ENCODE measurements at places on chromosomes 12 and 14.

DNA sequence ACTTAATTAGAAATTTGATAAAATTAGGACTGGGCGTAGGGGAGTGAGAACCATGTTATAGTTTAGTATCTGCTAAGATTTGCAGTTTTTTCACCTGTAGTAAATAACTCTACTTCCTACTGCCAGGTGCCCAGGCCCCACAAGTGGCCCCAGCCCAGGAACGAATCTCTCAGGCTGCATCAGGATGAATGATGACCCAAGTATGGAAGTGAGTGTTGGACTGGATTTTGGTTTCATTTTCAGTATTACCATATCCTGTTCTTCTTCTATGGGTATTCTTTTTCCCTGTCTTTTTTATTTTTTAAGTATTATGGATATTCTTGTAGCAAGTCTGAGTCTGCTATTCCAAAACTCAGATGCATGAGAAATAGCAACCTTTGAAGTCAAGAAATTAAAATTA is 120.3 kb upstream of the BCAT1 start:
- DNase-seq: no peak

- no peak for DNase-seq
Observed at GRCh38 chr14:29220566-29220965, 454.0 kb downstream of the FOXG1 start.

DNA sequence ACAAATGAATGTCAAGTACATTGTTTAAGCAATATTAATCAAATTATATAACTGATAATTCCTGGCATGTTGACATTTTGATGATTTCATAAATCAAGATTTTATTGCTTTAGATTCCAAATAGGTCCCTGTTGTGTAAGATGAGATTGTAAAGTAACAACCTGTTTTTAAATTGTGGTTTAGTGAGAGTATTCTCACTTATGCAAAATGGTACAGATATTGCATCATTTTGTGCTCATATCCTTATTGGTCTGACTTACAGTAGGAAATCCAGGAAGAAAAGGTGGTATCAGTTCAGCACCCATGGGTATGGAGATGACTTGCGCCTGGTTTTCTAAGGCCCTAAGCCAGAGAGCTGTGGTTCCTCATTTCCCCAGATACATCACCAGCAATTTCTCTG is 165.5 kb downstream of the KIF21A start:
- no peak for DNase-seq

DNA sequence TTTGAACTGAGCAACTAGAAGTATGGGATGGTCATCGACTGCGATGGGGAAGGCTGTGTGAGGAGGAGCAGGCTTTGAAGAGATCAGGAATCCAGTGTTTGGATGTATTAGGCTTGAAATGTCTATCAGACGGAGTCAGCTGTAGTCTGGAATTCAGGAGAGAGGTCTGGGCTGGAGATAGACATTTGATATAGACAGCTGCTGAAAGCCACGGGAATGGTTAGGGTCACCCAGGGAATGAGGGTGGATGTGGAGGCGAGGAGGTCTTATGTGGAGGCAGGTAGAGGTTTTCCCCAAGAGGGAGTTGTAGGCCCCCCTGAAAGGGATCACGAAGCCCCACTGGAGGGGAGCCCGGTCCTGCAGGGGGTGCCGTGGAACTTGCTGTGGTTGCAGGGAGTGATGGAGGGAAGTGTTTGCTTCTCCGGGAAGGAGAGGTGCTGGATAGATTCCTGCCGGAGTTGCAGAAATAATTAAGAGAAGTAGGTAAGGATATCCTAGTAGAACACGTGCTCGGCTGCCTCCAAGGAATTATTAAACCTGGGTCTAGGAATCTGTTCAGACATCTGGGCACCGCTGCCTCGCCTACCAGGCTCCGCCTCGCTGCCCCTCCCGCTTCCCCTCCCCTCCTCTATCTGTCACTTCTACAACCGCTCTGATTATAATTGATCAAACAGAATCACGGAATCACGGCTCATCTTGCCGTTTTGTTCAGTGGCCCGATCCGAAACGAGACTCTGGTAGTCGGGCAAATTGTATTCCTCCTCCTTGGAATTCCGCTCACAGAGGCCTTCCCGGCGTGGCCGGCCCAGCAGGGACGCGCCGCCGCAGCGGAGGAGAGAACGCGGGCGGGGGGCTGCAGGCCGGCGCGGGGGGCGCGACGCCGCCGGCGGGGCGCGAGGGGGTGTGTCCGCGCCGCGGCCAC is 826 bp upstream of the CACNA1C start:
- DNase-seq: no peak

DNA sequence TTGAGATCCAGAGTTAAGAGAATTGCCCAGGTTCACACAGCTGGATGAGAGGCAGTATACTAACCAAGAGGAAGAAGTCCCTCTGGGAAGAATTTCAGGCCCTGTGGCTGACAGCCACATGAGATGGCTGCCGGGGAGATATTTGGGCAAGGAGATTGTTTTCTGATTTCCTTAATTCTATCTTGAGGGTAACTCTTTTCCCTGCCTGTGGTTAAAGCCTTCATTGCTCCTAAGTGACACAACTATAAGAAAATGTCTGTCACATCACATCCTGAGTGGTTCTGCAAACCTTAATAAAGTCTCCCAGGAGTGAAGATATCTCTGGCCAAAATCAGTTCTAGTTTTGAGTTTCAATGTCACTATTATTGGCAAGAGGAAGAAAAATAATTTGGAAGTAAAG is 9.6 kb downstream of the ARHGDIB start:
- DNase-seq: no peak

GRCh38 chr12:58931518-58931917 is 11.2 kb upstream of the LRIG3 start:
- DNase-seq: no peak

DNA sequence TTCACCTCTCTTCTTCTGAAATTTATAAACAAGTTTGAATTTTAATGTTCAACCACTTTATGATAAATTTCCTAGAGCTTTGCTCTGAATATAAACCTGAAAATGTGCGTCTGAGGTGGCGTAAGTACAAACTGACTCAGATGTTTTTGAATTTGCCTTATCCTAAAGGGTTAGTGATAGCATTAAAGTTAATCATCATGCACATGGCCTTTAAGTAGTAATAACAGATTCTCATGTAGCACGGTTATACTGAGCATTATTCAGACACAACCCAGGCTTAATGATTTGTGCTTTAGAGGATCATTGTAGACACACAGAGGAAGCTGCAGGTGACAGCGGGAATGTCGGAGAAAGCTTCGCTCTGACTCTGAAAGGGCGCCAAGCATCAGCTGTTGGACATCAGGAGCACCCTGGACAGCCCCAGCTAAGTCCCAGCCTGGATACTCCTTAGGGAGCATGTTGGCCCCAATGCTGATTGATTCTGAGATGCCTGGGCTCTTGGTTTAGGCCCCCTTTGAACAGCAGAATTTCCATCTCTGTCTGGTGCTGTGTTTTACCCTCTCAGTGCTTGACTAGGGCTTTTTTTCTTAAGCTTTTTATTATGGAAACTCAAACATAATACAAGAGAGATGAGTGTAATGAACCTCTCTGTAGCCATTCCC is 91.1 kb downstream of the PLXNC1 start:
- no peak for DNase-seq

DNA sequence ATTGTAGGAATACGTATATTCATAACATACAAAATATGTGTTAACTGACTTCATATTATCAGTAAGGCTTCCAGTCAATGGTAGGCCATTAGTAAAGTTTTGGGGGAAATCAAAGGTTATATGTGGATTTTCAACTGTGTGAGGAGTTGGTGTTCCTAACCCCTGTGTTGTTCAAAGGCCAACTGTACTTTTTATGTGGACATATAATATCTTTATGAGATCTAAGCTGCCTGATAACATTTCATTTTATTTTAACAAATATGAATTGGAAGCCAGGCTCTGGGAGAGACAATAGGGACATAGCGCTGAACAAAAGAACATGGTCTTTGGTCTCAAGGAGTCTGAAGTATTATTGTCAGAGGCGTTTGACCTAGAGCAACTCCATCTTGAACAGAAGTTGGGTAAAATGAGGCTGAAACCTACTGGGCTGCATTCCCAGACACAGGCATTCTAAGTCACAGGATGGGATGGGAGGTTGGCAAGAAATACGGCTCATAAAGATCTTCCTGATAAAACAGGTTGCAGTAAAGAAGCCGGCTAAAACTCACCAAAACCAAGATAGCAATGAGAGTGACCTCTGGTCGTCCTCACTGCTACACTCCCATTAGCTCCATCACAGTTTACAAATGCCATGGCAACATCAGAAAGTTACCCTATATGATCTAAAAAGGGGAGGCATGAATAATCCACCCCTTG is 147.2 kb downstream of the KSR2 start:
- DNase-seq: no peak

- DNase-seq: no peak
Observed at GRCh38 chr14:29475641-29476040, 452.0 kb downstream of the PRKD1 start.

GRCh38 chr14:64938972-64939816 is 3.4 kb downstream of the GPX2 start:
- DNase-seq: no peak

DNA sequence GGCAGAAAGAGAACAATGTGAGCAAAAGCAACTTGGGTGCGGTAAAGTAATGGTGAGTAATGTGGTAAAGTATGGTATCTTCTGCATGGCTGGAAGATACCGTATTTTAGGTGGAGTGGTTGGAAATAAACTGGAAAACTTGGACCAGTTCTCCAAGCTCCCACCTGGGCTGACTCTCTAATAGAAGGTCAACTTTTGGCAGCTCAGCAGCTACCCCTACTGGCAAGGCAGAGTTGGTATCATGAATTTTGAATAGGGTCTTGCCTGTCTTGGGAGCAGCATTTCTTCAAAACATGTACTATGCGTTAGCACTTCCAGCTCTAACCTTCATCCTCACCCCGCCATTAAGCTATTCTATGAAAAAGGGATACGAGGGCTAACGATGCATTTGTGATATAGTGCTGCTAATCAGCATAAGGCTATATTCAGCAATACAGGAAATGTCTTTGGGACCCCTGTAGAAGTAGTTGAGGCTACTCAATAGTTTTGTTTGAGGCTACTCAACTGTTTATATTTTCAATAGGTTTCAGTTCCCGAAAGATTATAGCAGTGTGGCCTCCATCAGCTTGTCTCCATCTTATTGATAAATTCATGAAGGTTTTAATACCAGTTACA is 276.3 kb upstream of the FAR2 start:
- peak; percentile 30 for DNase-seq

DNA sequence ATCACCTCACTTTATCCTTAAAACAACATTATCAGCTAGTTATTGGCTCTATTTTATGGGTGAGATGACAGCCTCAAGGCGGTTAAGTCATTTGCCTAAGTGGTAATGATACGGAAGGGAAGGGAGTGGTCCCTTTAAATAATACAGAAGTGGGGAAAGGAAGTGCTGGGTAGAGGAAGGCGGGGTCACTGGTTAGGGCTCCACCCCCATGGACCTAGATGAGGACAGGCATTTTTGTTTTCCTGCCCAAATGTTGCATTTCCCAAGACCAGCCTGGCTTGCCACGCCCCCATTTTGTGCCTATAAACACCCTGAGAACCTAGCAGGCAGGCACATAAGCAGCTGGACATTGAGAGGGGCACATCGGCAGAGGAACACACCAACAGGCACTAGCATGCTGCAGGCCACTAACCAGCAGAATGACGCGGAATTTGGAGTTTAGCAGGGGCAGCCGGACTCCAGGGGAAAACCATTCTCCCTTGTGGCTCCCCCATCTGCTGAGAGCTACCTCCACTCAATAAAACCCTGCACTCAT is 100.9 kb downstream of the EPS8 start:
- DNase-seq: no peak

DNA sequence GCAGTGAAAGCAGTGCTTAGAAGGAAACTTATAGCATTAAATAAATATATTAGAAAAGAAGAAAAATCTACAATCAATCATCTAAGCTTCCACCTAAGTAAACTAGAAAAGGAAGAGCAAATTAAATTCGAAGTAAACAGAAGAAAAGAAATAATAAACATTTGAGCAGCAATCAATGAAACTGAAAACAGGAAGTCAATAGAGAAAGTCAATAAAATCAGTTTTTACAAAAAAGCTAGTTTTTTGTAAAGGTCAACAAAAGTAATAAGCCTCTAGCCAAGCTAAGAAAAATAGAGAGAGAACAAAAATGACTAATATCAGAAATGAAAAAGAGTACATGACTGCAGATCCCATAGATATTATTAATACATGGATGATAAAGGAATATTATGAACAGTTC is 34.2 kb upstream of the KTN1 start:
- DNase-seq: no peak

Data from GM20000 (cell line).